ENCODE measurements at places on chromosomes 12 and 14. TPM values are rescaled to one million over a fixed set of nuclear protein-coding genes. Genes with fewer than 3 reads are reported as not detected.

The MAP3K9 gene
- total RNA-seq = 0.96 TPM

The SLC38A2 gene
- 384 TPM for total RNA-seq

The HOXC6 gene
- total RNA-seq = 7.6 TPM

The ANO4 gene
- 0.11 TPM for total RNA-seq

The MYBPC1 gene
- total RNA-seq = not detected

The RNASE3 gene
- total RNA-seq = not detected

The IRAK3 gene
- total RNA-seq = 35.9 TPM

The ZBTB42 gene
- total RNA-seq = 23.5 TPM

GRCh38 chr14:104439625-104440024 is 139.9 kb upstream of the C14orf180 start:
- no peaks in the 10 kb centered on the region for H3K36me3 ChIP-seq
- H3K4me1 ChIP-seq = no peaks in the 10 kb centered on the region
- no peak for DNase-seq

- no peak for DNase-seq
- no peaks in the 10 kb centered on the region for H3K36me3 ChIP-seq
- no peak overlapping the region for H3K4me3 ChIP-seq
- peaks cover 62% of the 10 kb centered on the region for H3K4me1 ChIP-seq
- H3K27me3 ChIP-seq = no peaks in the 10 kb centered on the region
These were observed 295.7 kb downstream of the CACNA1C start for GRCh38 chr12:2348482-2348852.

GRCh38 chr12:60522684-60523400 is 927.0 kb downstream of the SLC16A7 start:
- no peak overlapping the region for H3K27ac ChIP-seq
- H3K4me3 ChIP-seq = no peak overlapping the region
- H3K4me1 ChIP-seq = no peaks in the 10 kb centered on the region
- no peaks in the 10 kb centered on the region for H3K27me3 ChIP-seq

GRCh38 chr14:96816281-96816680 is 19.1 kb downstream of the VRK1 start:
- H3K36me3 ChIP-seq = no peaks in the 10 kb centered on the region
- H3K4me1 ChIP-seq = no peaks in the 10 kb centered on the region
- DNase-seq = no peak
- H3K4me3 ChIP-seq = no peak overlapping the region
- H3K27ac ChIP-seq = no peak overlapping the region

GRCh38 chr14:34056046-34056445 is 105.2 kb upstream of the EGLN3 start:
- H3K27ac ChIP-seq = no peak overlapping the region
- peaks cover 7% of the 10 kb centered on the region for H3K4me1 ChIP-seq
- no peaks in the 10 kb centered on the region for H3K27me3 ChIP-seq
- no peaks in the 10 kb centered on the region for H3K36me3 ChIP-seq

DNA sequence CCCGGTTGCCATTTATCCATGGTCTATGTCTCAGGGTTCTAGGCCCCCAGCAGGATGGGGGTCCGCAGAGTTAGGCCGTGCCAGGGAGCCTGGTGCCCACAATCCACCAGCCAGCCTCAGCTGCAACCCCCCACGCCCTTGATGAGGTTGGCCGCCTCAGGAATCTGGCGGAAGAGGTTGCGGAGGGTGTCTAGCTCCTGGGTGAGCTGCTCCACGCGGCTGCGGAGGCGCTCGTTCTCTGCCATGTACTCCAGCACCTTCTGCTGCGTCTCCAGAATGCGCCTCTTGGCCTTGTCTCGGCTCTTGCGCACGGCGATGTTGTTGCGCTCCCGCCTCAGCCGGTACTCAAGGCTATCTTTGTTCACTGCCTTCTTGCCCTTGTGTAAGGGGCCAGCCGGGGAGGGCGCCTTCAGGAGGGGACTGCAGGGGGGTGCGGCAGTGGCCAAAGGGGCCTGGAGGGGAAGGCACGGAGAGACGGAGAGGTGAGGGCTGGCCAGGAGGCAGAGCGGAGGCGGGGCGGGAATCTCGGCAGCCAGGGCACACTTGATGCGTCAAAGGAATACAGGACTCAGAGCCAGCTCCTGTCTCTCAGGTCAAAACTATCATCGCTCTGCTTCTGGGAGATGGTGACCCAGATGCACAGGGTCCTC is 1.6 kb downstream of the CEBPE start:
- H3K4me1 ChIP-seq = peaks cover 6% of the 10 kb centered on the region
- H3K27me3 ChIP-seq = no peaks in the 10 kb centered on the region
- no peak for DNase-seq
- H3K4me3 ChIP-seq = no peak overlapping the region
- H3K27ac ChIP-seq = no peak overlapping the region

- DNase-seq = no peak
- H3K27ac ChIP-seq = no peak overlapping the region
- H3K27me3 ChIP-seq = no peaks in the 10 kb centered on the region
These were observed 18.9 kb downstream of the ARL6IP4 start for GRCh38 chr12:122999196-122999946.

GRCh38 chr14:75875958-75876357 is 105.8 kb downstream of the TGFB3 start:
- H3K4me1 ChIP-seq = peaks cover 4% of the 10 kb centered on the region
- no peaks in the 10 kb centered on the region for H3K27me3 ChIP-seq
- DNase-seq = no peak
- no peaks in the 10 kb centered on the region for H3K36me3 ChIP-seq

DNA sequence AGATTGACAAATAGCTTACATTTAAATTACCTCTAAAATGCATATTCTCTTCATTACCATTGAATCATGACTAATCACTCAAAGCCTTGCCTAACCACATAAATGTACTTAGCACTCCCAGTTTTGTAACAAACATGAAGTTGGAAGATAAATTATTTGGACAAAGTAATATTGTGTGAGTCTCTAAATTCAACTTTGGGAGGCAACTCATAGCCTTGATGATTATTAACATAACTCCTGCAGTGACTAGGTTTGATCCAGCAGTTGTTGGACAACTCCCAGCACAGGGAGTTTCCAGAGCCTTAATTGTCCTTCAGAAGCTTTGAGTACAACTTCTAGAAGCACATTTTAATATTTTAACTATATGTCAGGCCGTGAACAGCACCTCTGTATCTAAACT is 153.4 kb upstream of the PDZRN4 start:
- H3K27me3 ChIP-seq = no peaks in the 10 kb centered on the region
- H3K36me3 ChIP-seq = no peaks in the 10 kb centered on the region

GRCh38 chr14:71693381-71693780 is 238.8 kb upstream of the RGS6 start:
- DNase-seq = no peak
- peak overlapping the region; percentile 40 for H3K27ac ChIP-seq
- H3K4me1 ChIP-seq = no peaks in the 10 kb centered on the region
- H3K27me3 ChIP-seq = no peaks in the 10 kb centered on the region

GRCh38 chr12:3273409-3273853 is 196.3 kb downstream of the TSPAN9 start:
- no peaks in the 10 kb centered on the region for H3K4me1 ChIP-seq
- H3K27ac ChIP-seq = peak overlapping the region; percentile 5
- peaks cover 5% of the 10 kb centered on the region for H3K36me3 ChIP-seq

- H3K27me3 ChIP-seq = no peaks in the 10 kb centered on the region
- H3K4me3 ChIP-seq = peak within 1 kb of the TSS; percentile 62
- no peaks in the 10 kb centered on the region for H3K4me1 ChIP-seq
- no peak within 1 kb of the TSS for H3K27ac ChIP-seq
These were observed at the start of gene AQP5 for GRCh38 chr12:49961111-49961922. AQP5 (plus strand) TSS chr12:49961872; CDS start chr12:49962018, 146 bp downstream.

DNA sequence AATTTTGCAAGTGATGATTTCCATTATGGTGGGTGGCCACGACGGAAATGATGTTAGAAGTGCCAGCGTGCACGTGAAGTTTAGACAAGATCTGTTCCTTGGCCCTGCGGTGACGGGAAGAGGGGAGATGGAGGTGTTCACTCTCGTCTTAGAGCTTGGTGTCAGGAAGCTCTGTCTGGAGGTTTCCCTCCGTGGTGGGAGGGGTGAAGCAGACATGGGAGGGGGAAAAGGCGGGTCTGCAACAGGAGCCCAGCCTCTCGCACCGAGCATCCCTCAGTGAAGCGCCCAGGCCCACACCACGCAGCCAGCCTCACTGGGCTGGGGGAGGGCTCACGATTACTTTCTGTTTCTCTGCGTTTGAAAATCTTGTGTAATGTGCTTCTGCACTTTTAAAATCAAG is 26.3 kb downstream of the EML1 start:
- H3K4me1 ChIP-seq = no peaks in the 10 kb centered on the region
- no peak for DNase-seq
- no peaks in the 10 kb centered on the region for H3K36me3 ChIP-seq
- no peak overlapping the region for H3K27ac ChIP-seq

- no peak overlapping the region for H3K4me3 ChIP-seq
- peaks cover 3% of the 10 kb centered on the region for H3K4me1 ChIP-seq
- H3K27ac ChIP-seq = no peak overlapping the region
- DNase-seq = no peak
- H3K27me3 ChIP-seq = no peaks in the 10 kb centered on the region
These were observed 716 bp downstream of the TMEM179 start for GRCh38 chr14:104603711-104604401.

GRCh38 chr12:113221997-113222729 is 899 bp downstream of the TPCN1 start:
- no peak for DNase-seq
- H3K27ac ChIP-seq = peak overlapping the region; percentile 94
- H3K27me3 ChIP-seq = no peaks in the 10 kb centered on the region
- H3K4me3 ChIP-seq = peak overlapping the region; percentile 91

GRCh38 chr12:25115677-25116076 is 79.3 kb downstream of the DNAI7 start:
- no peak for DNase-seq
- H3K36me3 ChIP-seq = no peaks in the 10 kb centered on the region
- H3K27ac ChIP-seq = no peak overlapping the region
- no peaks in the 10 kb centered on the region for H3K4me1 ChIP-seq
- no peak overlapping the region for H3K4me3 ChIP-seq
- H3K27me3 ChIP-seq = no peaks in the 10 kb centered on the region

DNA sequence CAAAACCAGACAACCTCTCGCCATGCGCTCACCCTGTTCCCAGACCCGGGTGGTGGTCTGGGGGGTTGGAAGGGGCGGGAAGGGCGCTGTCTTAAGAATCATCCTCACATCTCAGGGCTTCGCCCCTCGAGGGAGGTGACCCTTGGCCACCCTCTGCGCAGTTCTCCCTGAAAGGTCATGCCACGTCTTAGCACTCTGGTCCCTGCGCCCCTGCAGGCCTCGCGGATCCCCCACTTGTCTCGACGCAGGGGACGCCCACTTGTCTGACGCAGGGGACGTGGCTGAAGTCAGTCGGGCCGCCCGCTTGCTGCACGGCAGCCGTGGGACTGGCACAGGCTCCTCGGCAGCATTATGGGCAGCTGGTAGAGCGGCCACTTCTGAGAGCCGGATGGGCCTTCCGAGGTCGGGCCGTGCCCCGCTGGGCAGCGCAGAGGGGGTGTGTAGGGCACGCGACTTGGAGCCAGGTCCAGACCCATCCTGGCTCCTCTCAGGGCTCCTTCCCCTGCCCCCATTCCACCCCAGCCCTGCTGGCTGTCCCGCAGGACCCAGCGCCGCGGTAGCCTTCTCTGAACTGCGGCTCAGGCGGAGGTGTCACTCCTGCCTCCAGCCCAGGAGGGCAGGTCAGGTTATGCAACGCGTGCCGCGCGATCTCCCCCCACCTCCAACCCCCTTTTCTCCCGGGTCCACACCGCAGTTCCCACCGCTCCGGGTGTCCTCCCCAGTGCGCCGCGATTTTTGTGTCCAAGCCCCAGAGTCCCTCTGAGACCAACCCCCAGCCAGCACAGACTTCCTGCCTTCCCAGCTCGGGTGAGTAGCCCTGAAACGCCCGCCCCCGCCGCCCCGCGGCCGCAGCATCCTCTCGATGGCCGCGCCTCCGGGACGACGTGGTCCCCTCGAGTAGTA is 40.9 kb upstream of the CAPRIN2 start:
- no peaks in the 10 kb centered on the region for H3K27me3 ChIP-seq
- H3K4me3 ChIP-seq = peak overlapping the region; percentile 76
- H3K27ac ChIP-seq = peak overlapping the region; percentile 68
- peaks cover 5% of the 10 kb centered on the region for H3K4me1 ChIP-seq

DNA sequence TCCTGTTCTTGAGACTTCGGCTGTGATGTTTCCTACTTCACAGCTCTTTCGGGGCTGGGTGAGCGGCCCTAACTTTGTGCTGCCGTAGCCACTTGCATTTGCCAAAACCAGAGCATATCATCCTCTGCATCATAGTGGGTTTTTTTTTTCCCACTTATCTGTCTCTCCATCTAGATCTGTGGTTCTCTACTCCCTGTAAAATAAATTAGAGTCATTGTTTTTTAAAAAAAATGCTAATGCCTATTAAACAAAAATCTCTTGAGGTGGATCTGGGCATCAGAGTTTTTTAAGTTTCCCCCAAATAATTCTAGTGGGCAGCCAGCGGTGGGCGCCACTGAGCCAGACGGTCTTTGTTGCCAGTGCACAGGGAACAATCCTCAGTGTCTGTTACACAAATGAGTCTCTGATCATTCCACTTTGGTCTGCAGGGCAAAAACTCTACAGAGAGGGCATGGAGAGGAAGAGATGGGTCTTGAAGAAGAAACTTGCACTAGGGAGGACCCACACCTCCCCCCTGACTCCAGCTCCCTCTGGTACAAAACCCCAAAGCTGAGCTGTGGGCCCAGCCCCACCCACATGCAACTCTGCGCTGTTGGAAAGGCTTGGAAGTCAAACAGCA is 62.4 kb upstream of the BCL2L14 start:
- H3K4me1 ChIP-seq = no peaks in the 10 kb centered on the region
- H3K27me3 ChIP-seq = no peaks in the 10 kb centered on the region
- H3K4me3 ChIP-seq = no peak overlapping the region

DNA sequence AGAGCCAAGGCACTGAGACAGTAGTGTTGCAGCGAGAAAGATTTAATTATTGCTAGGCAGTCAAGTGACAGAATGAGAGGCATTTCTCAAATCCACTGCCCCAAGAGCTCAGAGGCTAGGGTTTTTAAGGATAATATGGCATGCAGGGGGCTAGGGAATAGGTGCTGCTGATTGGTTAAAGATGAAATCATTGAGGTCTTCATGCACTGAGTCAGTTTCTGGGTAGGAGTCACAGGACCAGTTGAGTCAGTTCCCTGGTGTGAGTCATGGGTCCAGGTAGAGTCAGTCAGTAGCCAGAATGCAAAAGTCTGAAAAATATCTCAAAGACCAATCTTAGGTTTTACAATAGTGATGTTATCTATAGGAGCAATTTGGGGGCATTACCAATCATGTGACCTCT is 323.8 kb downstream of the RGS6 start:
- no peak overlapping the region for H3K27ac ChIP-seq
- no peaks in the 10 kb centered on the region for H3K27me3 ChIP-seq
- no peaks in the 10 kb centered on the region for H3K36me3 ChIP-seq
- DNase-seq = no peak
- H3K4me3 ChIP-seq = no peak overlapping the region
